ENCODE measurements at places on chromosomes 12 and 14.

GRCh38 chr12:9340422-9341259 is 132.4 kb upstream of the PZP start:
- DNase-seq, result no peak

DNA sequence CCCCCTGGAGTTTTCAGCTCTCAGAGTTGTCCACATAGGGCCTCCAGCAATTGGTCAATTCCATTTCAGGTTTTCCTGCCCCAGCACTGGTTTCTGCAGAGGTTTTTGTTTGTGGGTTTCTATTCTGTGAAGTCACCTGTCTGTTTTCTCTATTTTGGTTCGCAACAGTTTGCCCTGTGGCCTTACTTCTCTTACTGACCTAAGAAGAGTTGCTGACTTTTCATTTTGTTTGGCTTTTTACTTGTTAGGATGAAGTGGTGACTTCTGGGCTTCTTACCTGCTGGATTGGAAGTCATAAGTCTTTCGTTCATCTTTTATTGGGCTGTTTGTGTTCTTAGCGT is 196.4 kb upstream of the PARP11 start:
- DNase-seq, result no peak

- no peak for DNase-seq
Observed at GRCh38 chr12:103518899-103519298, 23.1 kb upstream of the C12orf42 start.

GRCh38 chr12:54390668-54391551 is 6.4 kb upstream of the ZNF385A start:
- DNase-seq, result peak; percentile 46

DNA sequence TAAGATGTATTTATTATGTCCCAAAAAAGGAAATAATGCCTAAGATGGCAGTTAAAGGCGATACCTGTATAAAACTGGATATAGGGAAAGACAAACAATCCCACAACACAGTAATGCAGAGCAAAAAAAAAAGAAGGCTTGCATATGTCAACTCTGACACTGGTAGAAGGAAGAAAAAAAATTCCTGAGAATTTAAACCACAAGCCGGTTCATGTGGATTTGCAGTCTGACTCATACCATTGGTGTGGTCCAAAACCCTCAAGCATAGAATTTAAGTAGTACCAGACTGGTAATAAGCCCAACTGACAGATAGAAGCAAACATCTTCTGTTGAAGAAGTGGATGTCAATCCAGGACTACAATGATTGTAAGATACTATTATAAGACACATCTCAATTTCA is 7.2 kb downstream of the DNAI7 start:
- DNase-seq, result no peak
